Mucosa of descending colon (tissue), 3 donors: ENCODE measurements at places on chromosomes 2 and 18. TPM values are rescaled to one million over a fixed set of nuclear protein-coding genes. Genes with fewer than 3 reads are reported as not detected.

- no peak for DNase-seq
These were observed 4.1 kb downstream of the SRSF7 start for GRCh38 chr2:38747007-38747424.

DNA sequence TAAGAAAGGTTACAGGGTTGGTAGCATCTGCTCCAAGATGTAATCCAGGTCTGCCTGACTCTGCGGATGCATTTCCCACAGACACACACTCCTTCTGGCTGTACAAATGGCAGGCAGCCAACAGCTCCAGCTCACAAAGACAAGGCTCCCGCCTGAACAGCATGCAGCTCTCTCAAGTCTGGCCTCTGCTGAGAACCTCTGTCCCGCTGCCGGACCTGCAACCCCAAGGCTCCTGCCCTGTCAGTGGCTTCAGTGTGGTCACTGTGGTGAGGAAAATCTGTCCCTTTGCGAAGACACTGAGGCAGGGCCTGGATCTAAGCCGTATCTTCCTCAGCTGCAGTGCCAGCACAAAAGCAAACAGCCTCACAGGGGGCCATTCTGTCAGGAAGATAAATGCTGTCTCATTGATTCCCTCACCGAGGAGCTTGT lies 469.3 kb upstream of the MEX3C start:
- peak; percentile 8 for DNase-seq

GRCh38 chr2:231348704-231349373 lies 46.7 kb upstream of the B3GNT7 start:
- no peak for DNase-seq

Gene KIAA2012
- total RNA-seq: 0.13 TPM
